ENCODE measurements at places on chromosomes 12 and 14. TPM values are rescaled to one million over a fixed set of nuclear protein-coding genes. Genes with fewer than 3 reads are reported as not detected.

Gene CCDC38
- total RNA-seq, result not detected

Gene KRT7
- total RNA-seq, result 5.2 TPM

Gene TEX22
- total RNA-seq, result 0.82 TPM

Gene PRKD1
- 29.9 TPM for total RNA-seq

Gene SLC25A47
- not detected for total RNA-seq

Gene RTN1
- total RNA-seq, result 0.35 TPM

Gene GPX2
- total RNA-seq, result not detected

Gene SIX6
- total RNA-seq, result not detected

Gene PLXNC1
- 9.8 TPM for total RNA-seq

Gene KRT75
- not detected for total RNA-seq

Gene GOLGA5
- total RNA-seq, result 37.8 TPM

Gene CISTR
- total RNA-seq, result not detected

Gene PAH
- total RNA-seq, result not detected

Gene OR4E1
- not detected for total RNA-seq

Gene CD69
- total RNA-seq, result not detected

Gene DEGS2
- total RNA-seq, result 0.09 TPM

Data from pericardium fibroblast (primary cell).